ENCODE measurements at places on chromosomes 12 and 14.

DNA sequence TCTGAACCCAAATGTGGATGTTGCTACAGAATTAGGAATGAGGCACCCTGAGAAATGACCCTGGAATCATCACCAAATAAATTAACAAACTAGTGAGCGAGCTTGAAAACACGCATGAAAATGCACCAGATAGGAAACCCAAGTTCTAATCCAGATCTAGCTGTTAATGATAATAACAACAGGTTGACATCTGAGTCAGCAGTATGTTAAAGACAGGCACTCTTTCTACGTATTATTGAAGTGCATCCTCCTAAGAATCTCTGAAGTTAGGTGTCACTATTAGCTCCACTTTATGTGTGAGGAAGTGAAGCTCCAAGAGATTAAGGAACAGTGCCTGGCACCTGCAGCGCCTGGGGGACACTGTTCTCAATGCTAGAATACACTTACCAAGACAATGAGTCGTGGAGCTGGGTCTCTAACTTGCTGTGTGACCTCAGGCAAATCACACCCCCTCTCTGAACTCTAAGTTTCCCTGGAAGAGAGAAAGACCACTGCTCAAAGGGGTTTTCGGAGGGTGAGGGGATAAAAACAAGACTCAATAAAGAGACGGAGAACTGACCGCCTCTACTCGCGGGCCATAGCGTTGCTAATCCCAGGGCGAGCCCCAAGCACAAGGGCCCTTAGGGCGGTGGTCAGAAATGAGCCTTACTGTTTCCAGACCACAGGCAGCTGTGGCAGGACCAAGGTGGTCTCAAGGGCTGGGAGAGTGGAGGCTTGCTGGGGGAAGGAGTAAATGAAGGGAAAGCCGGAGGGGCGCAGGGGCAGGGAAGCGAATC, 2.1 kb downstream of the SLC6A12 start:
- DNase-seq, result no peak

DNA sequence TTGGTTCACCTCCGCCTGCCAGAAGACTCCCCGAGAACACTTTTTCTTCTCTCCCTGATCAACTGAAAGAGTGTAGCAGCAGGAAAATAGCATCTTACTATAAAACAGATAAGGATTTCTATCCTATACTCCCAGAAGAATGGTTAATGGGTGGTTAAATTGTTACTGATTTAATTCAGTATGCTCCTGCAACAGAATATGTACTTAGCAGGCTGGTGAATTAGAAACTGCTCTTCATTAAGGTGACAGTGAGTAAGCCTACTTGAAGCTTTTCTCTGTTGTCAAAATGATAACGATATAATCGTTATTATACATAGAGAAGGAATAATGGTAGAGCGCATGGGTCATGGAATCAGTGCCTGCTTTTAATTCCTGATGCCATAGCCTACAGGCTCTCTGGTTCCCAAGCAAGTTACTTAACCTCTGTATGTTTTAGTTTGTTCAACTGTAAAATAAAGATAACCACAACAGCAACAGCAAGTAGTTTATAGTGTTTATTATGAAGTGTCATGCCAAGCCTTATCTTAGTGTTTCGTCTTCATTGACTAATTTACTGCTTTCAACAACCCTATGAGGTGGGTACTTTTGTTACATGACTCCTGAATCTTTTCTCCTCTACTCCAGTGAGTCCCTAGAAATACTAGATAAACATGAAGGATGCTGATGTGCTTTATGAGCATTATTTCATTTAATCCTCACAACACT, 392.6 kb downstream of the CCDC91 start:
- DNase-seq, result no peak

- peak; percentile 57 for DNase-seq
These were observed 7.4 kb downstream of the TCP11L2 start for GRCh38 chr12:106309671-106310505.

DNA sequence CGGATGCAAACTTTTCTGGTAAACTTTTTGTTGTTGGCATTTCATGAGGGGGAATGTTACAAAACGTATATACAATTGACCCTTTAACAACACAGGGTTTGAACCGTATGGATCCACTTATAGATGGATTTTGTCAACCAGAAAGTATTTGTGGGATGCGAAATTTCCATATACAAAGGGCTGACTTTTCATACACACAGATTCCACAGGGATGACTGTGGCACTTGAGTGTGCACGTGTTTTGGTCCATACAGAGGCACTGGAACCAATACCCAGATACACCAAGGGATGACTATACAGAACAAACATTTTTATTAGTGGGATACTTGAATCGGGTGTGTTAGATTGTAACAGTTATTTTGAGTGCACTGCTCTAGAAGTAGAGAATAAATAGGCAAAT, 29.8 kb upstream of the CCT2 start:
- peak; percentile 49 for DNase-seq

DNA sequence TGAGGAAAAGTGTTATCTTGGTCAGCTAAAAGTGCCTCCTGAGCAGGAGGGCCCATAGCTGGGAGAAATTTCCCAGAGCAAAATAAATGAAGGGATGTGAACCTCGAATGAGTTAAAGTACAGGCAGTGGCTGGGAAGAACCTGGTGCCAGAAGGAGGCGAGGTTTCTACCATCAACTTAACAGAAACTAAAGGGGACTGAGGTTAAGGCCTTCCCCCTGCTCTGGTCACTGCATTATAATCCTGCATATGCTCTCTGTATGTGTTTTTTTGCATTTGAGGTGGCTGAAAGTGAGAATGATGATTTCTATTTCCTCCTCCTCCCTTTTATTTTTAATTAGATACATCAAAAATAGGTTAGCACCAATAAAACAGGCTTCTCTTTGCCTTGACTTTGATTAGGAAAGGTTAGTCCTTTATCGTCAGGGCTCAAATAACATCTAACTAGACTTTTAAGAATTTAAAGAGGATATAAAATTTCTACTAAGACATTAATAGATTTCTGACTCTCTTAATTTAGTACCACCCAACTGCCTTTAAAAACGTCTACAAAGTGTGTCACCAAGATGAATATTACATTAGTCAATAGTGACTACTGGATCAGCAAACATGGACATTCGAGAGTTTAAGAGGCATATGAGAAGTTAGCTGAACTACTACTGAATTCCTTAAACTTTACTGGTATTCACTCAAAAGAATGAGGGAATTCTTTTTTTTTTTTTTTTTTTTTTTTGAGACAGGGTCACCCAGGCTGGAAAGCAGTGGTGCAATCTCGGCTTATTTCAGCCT, 49.2 kb downstream of the GALNT4 start:
- DNase-seq, result no peak

GRCh38 chr12:92533280-92533890, 169.4 kb upstream of the PLEKHG7 start:
- DNase-seq, result peak; percentile 36

GRCh38 chr12:126741536-126742240, 1525.3 kb upstream of the TMEM132C start:
- no peak for DNase-seq

DNA sequence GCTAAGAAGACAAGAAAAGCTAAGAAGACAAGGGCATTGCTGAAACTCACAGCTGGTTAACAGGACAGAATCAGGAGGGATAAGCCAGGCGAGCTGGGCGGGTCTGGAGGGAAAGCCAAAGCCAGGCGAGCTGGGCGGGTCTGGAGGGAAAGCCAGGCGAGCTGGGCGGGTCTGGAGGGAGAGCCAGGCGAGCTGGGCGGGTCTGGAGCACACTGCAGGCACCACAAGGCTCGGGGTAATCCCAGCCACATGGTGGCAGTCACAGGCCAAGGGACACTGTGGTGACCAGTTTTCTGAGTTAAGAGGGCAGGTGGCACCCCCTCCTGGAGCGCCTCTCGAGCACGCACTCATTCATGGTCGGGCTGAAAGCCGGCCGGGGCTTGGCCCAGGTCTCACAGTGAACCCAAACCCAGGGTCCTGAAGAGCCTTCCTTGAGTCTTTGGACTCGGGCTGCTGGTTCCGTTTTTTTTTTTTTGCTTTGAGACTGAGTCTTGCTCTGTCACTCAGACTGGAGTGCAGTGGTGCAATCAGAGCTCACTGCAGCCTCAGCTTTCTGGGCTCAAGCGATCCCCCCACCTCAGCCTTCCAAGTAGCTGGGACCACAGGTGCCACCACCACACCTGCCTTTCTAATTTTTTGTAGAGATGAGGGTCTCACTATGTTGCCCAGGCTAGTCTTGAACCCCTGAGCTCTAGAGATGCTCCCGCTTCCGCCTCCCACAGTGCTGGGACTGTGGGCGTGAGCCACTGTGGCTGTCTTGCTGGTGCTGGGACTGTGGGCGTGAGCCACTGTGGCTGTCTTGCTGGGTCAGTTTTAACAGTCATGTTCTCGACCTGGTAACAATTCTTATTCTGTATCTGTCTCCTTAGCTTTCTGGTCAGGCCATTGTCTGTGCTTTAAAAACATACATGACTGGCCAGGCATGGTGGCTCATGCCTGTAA, 40.2 kb downstream of the HSP90AA1 start:
- DNase-seq, result peak; percentile 30

GRCh38 chr14:81406863-81407262, 6.7 kb upstream of the STON2 start:
- peak; percentile 23 for DNase-seq

DNA sequence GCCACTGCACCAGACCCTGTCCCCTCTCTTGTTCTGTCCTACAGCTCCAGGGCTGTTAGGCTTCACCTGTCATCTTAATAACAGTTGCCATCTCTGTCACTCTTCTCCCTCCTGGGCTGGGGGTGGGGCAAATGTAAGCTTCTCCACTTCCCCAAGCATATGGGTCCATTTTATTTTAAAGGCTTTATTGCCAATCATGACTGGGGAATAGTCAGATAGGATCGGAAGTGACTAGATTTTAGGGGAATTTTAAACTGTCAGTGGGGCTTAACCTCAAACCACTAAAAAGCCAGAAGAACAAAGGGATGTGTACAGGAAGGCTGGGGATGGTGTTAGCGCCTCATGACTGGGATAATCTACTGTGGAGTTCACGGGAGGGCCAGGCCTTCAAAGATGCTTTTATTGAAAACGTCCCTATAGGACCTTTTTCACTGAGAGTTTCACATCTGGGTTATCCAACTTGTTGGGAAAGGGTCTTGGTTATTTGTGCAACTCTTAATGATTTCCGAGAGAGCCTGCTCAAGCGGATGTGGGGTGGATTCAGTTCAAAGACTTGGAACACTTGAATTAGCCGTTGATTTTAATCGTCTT, 41.6 kb downstream of the CHST11 start:
- no peak for DNase-seq

GRCh38 chr12:70309348-70309747, 56.7 kb upstream of the KCNMB4 start:
- DNase-seq, result peak; percentile 12

- DNase-seq, result no peak
These were observed 13.5 kb downstream of the EXD2 start for GRCh38 chr14:69204753-69205152.

DNA sequence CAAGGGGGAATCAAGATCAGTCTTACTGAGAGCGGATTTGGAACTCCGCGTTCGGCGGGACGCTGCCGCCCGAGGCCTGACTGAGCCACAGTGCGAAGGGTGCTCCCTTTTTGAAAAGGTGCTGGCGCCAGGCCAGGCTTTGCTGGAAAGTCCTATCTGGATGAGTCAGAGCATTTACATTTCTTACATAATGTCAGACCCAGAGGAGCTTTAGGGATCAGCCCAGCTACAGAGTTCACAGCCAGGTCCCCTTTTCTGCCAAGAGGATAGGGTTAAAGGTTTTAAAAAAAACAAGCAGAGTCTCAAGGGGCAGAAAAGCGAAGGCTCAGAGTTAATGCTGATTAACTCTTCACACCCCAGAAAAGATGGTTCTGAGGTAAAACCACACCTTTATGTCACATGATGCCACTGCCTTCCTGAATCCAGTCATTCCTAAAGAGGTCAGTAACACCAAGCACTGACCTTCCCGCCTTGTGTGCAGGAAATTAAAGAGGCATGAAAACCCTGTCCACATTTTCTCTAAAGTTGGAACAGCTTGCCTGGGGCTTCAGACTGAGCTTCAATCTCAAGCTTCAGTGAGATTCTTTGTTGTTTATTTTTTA, 11.7 kb upstream of the FBXL14 start:
- peak; percentile 90 for DNase-seq

- peak; percentile 79 for DNase-seq
These were observed 172.3 kb upstream of the ATXN7L3B start for GRCh38 chr12:74365178-74365964.

DNA sequence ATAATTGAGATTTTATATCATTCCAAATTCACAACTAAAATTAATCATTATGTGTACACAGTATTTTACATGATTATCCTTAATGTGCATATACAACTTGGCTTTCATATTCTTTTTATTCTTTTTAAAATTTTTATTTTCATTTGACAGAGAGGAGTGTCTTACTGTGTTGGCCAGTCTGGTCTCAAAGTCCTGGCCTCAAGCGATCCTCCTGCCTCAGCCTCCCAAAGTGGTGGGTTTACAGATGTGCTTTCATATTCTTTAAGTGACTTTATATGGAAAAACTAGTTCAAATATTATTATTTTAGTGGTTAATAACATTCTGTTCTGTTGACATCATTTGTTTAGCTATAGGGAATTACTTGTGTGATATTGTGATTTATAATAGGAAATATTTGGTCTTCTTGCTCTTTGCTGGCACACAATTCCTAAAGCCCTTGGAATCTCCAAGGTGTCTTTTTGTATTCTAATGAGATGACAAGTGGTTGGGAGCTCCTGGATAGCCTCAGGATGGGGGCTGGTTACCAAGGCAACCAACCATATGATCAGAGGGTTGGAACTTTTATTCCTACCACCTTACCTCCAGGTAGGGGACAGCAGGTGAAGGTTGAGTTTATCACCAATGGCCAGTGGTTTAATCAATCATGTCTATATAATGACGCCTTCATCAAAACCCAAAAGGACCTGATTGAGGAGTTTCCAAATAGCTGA, 16.0 kb upstream of the ZNF410 start:
- no peak for DNase-seq

DNA sequence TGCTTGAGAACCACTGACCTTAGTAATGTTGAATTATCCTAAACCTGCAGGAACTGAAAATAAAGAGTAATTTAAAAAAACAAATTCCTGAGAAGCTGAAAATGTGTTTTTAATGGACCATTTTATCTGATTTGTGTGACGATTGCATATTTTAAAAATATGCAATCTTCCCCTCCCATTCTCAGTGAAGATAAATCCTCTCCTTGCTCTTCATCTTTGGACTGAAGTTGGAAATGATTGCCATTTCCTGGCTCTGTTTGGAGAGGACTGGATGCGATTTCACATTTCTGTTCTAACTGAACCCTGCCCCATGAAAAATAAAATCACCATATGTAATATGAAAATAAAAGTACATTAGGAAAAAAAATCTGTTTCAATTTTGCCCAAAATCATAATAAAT, 216.3 kb downstream of the SLC6A15 start:
- no peak for DNase-seq

DNA sequence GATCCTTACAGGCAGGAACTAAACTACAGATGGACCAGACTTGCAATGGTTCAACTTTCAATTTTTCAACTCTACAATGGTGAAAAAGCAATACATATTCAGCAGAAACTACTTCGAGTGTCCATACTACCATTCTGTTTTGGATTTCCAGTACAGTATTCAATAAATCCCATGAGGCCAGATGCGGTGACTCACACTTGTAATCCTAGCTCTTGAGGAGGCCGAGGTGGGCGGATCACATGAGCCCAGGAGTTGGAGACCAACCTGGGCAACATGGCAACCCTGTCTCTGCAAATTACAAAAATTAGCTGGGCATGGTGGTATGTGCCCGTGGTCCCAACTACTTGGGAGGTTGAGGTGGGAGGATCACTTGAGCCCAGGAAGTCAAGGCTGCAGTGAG, 336.1 kb downstream of the MED13L start:
- DNase-seq, result peak; percentile 30

GRCh38 chr14:34912182-34912581, 37.0 kb upstream of the BAZ1A start:
- no peak for DNase-seq

- DNase-seq, result no peak
These were observed 457.3 kb downstream of the LRIG3 start for GRCh38 chr12:58463051-58463450.

All from fibroblast of pulmonary artery (primary cell).